Transverse colon (tissue), 4 donors: ENCODE measurements at places on chromosomes 3 and 15. TPM values are rescaled to one million over a fixed set of nuclear protein-coding genes. Genes with fewer than 3 reads are reported as not detected.

GRCh38 chr3:193545304-193545703 is 9.4 kb downstream of the ATP13A4 start:
- H3K27me3 ChIP-seq, result no peaks in the 10 kb centered on the region
- H3K36me3 ChIP-seq, result no peaks in the 10 kb centered on the region
- no peak overlapping the region for H3K4me3 ChIP-seq

- peaks cover 31% of the 10 kb centered on the region for H3K27me3 ChIP-seq
- no peaks in the 10 kb centered on the region for H3K36me3 ChIP-seq
- no peak for DNase-seq
- H3K4me3 ChIP-seq, result no peak overlapping the region
Observed at GRCh38 chr15:51098331-51098619, 3.6 kb upstream of the TNFAIP8L3 start.

GRCh38 chr3:160217675-160218074 is 7.5 kb upstream of the C3orf80 start:
- no peak overlapping the region for H3K4me3 ChIP-seq
- H3K4me1 ChIP-seq, result peaks cover 5% of the 10 kb centered on the region
- H3K27me3 ChIP-seq, result no peaks in the 10 kb centered on the region
- no peak overlapping the region for H3K27ac ChIP-seq

SAMMSON gene
- not detected for total RNA-seq

B3GALNT1 gene
- total RNA-seq, result 15.3 TPM

PLOD2 gene
- total RNA-seq, result 178 TPM

STX19 gene
- total RNA-seq, result 5.8 TPM
